Effector memory CD8-positive, alpha-beta T cell (primary cell): ENCODE measurements at places on chromosomes 3 and 15.
A peak's percentile ranks its signal among the peaks of the same experiment; 100 is the strongest.

DNA sequence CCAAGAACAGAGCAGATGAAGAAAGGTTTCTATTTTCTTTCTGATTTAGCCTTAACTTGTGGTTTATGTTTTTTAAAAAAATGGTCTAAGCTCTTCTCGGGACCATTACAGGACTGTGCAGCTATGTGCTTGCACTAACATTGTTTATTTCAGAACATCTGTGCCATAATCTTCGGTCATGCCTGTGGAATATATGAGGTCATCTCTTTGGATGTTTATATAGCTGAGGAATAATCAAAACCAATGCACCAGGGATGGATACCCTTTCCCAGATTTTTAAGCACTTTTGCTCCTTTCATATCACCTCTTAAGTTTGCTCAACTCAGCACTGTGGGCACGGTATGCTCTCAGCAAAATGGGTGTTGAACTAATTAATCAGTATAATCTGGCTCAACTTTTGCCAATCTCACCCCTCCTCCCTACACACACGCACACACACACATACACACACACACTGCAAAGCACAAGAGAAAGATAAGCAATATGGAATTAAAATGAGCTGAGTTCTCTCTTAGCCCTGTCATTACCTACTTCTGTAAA, 268.5 kb upstream of the TMC3 start:
- no peak for DNase-seq
- no peak overlapping the region for H3K27ac ChIP-seq
- H3K4me3 ChIP-seq, result no peak overlapping the region
- H3K36me3 ChIP-seq, result no peaks in the 10 kb centered on the region

DNA sequence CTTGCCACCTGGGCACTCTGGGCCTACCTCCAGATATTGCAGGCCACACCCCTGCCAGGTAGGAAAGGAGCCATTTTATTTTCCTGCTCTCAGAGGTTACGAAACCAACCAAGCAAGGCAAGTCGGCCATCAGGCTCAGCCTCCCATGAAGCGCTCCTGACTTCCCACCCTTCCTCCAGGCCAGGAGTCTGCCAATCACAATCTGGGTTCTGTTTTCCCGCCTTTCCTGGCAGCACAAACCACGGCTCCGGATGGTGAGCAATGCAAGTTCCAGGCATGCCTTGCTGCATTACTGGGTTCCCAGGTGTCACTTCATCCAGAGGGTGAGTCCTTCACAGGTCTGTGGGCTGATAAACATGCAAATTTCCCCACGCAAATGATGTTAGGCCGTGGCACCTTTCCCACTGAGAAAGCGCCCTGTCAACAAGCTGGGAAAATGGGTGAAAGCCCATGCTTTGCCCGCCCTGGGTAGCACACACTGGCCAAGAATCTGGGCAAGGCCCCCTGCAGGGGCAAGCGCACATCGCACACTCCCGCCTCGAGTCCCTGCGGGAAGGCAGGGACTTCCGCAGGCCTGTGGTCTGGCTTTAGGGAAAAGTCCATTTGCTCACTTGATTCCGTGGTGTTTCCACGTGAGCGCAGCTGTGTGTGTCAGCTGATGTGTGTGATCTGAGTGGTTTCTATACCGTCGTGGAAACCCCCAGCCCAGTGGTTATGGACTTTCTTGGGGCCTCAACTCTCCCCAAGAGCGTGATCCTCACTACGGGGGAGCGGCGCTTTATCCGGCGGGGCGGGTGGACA, 61.6 kb upstream of the RYK start:
- H3K4me3 ChIP-seq, result peak overlapping the region; percentile 70
- H3K36me3 ChIP-seq, result no peaks in the 10 kb centered on the region
- no peak overlapping the region for H3K27ac ChIP-seq
- peaks cover 34% of the 10 kb centered on the region for H3K27me3 ChIP-seq

GRCh38 chr15:32942401-32942841, 224.6 kb downstream of the GREM1 start:
- H3K36me3 ChIP-seq, result no peaks in the 10 kb centered on the region
- no peaks in the 10 kb centered on the region for H3K4me1 ChIP-seq
- H3K4me3 ChIP-seq, result no peak overlapping the region

DNA sequence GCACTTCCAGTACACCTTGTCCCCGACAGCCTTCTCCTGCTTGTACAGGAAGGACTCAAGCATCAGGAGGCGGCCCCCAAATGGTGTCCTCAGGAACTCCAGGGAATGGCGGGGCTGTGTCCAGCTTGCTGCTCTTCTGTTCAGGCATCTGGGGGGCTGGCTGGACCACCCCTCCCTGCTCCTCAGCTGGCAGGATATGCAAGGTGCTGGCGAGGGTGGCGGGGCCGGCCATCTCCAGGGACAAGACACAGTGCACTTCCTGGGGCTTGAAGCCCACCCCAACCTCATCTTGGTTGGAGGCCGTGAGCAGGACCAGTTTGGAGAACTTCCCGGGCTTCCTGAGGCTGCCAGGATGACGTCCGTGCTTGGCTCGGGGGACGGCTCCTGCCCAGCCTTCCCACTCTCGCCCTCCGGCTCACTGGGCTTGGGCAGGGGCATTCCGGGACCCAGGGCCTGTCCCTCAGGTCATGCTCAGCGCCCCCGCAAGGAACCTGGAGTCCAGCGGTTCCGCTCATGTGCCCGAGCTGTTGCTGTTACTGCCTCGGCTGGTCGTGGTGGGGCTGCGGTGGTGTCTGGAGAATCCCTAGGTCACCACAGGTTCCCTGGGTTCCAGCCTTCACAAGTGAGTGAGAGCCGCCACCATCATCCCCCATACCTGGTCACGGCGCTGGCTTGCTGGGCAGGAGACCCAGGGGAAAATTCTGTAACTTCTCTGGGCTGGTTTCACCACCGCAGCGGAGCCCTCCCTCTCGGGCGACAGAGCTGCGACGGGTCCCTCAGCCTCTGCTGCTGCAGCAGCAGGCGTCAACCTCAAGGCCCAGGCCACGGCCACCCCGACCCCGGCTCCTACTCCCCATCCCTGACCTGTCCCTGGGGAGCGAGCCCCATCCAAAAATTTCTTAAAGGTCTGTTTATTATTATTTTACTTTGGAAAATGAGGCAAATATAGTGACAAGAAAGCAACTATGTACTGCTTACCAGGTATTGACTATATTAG, 82.8 kb upstream of the FXR1 start:
- no peaks in the 10 kb centered on the region for H3K36me3 ChIP-seq
- H3K27me3 ChIP-seq, result peaks cover 7% of the 10 kb centered on the region
- no peak overlapping the region for H3K4me3 ChIP-seq

DNA sequence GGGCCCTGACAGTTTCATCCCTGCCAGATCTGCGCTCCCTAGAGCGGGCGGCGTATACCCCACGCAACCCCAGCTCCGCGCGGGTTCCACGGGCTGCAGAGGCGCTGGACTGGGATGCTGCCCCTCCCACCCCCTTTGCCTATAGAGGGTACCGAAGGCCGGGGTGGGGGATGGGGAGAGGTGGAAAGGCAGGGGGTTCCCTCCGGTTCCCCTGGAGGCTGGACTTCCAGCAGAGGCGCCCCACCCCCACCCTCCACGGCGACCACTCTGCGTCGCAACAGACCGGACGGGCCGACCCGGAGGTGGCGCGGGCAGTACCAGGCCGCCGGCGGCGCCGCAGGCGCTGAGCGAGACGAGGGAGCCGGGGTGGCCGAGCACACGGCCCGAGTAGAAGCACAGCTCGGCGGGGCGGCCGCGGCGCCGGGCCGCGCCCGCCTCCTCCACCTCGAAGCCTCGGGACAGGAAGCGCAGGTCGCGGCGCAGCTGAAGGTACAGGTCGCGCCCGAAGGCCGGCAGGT, 995 bp downstream of the ADAMTS17 start:
- H3K4me3 ChIP-seq, result peak overlapping the region; percentile 64
- H3K27ac ChIP-seq, result no peak overlapping the region
- DNase-seq, result no peak
- peaks cover 21% of the 10 kb centered on the region for H3K27me3 ChIP-seq
- H3K36me3 ChIP-seq, result peaks cover 14% of the 10 kb centered on the region
